Urothelium cell line (cell line): ENCODE measurements at places on chromosomes 4 and X.

DNA sequence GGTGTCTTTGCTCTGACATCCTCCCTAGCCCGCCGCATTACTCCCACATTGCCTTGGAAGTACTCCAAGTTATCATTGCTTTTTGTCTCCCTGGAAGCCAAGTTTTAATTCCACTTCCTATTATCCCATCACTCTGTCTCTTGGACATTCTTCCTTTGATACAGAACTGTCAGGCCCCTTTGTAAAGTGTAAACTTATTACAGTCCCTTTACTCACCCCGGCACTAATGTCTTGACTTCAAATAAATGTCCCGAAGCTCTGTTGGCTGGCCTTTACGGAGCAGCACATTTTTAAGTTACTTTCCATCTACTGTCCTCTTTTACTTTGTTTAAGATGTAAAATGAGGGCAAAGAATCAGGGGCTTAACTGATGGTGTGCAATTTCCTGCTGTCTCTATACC lies 223.5 kb upstream of the IGFBP7 start:
- no peak for DNase-seq

- DNase-seq: peak; percentile 3
These were observed 43.2 kb downstream of the SLC9A6 start for GRCh38 chrX:136028383-136028984.

- DNase-seq: no peak
These were observed 79.0 kb downstream of the CPE start for GRCh38 chr4:165457793-165458192.

- peak; percentile 81 for DNase-seq
These were observed 74.2 kb downstream of the LIMCH1 start for GRCh38 chr4:41611881-41612871.

GRCh38 chr4:109655396-109655795 lies 47.8 kb downstream of the CASP6 start:
- no peak for DNase-seq
